ENCODE measurements at places on chromosomes 11 and 22. TPM values are rescaled to one million over a fixed set of nuclear protein-coding genes. Genes with fewer than 3 reads are reported as not detected.
A peak's percentile ranks its signal among the peaks of the same experiment; 100 is the strongest.

Gene OR5P2
- not detected for total RNA-seq

Gene CBLIF
- total RNA-seq = not detected

Gene SLC2A11
- 14.3 TPM for total RNA-seq

GRCh38 chr11:123833095-123833494 is 26.9 kb upstream of the OR6M1 start:
- no peak for DNase-seq

- no peak for DNase-seq
Measured at GRCh38 chr11:31824332-31824878, 13.3 kb upstream of the PAX6 start.

DNA sequence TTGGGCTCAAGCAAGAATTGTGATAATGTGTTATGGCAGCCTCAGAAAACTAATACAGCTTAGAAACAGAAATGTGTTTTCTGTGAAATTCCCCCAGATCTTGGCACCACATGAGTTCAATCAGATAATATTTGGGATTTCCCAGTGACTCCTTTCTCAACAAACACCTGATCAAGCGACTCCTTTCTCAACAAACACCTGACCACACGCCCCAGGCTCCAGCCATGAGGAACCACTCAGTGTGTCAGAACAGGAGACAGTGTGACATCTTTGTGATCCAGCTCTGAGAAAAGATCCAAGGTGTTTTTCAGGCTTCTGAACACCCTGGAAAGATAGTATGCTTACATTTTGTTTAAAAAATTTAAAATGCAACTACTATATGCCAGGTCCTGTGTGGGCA is 1.9 kb upstream of the UVRAG start:
- DNase-seq = no peak

Gene GATD1
- 68.8 TPM for total RNA-seq

Gene TPCN2
- total RNA-seq = 6.3 TPM

Gene C11orf91
- total RNA-seq = not detected

GRCh38 chr11:45025716-45026492 is 75.2 kb upstream of the TP53I11 start:
- DNase-seq = no peak

Gene OR52H1
- not detected for total RNA-seq

DNA sequence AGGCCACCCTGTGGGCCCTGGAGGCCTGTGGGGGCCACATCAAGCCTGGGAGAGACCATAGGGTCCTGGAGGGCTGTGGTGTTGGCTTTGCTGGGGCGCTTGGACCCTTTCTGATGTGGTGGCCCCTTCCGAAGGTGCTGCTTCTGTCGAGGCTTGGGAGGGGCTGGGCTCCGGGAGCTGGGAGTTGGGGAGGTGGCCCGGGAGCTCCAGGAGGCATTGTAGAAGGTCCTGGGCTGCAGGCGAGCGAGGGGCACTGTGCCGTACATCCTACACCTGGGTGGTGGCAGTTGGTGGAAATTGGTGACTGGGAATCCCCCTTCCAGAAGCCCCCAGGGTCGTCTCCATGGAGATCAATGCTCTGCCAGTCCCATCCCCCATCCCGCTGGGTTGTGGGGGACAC is 2.6 kb downstream of the PLA2G3 start:
- no peak for DNase-seq

DNA sequence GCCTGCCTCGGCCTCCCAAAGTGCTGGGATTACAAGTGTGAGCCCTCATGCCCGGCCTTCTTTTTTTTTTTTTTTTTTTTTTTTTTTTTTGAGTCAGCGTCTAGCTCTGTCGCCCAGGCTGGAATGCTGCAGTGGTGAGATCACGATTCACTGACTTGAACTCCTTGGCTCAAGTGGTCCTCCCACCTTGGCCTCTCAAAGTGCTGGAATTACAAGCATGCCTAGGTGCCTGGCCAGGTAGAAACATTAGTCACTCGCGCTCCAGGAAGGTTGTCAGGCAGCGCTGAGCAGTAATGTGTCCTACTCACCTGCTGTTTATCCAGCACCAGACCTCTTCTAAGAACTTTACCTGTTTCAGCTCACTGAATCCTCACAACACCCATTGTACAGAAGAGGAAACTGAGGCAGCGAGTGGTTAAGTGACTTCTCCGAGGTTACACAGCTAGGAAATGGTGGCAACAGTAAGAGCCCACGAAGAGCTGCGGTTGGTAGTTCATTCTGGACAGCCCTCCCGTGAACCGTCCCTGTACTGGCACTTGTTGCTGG is 496 bp upstream of the CST6 start:
- DNase-seq = peak; percentile 69

DNA sequence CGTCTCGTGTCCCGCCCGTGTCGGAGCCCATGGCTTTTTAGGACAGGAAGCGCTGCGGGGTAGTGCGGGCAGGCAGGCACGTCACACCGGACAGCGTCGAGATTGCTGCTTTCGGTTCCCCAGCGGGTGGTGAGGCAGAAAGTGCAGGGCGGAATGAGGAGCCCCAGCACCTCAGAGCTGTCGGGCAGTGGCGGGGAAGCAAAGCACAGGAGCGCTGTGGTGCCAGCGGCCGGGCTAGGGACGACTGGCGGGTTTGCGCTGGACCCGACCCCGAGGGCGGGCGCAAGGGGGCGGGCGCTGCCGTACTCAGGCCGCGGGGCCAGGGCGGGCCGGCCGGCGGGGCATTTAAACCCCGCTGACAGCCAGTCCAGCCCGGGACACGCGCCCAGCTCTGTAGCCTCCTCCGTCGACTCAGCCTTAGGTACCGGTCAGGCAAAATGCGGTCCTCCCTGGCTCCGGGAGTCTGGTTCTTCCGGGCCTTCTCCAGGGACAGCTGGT is at the start of gene SLC37A2:
TSS of gene SLC37A2 (plus strand) at position 375 of the 498 bp plus-strand sequence. CDS start at position 438, 63 bp downstream.
- DNase-seq = no peak

DNA sequence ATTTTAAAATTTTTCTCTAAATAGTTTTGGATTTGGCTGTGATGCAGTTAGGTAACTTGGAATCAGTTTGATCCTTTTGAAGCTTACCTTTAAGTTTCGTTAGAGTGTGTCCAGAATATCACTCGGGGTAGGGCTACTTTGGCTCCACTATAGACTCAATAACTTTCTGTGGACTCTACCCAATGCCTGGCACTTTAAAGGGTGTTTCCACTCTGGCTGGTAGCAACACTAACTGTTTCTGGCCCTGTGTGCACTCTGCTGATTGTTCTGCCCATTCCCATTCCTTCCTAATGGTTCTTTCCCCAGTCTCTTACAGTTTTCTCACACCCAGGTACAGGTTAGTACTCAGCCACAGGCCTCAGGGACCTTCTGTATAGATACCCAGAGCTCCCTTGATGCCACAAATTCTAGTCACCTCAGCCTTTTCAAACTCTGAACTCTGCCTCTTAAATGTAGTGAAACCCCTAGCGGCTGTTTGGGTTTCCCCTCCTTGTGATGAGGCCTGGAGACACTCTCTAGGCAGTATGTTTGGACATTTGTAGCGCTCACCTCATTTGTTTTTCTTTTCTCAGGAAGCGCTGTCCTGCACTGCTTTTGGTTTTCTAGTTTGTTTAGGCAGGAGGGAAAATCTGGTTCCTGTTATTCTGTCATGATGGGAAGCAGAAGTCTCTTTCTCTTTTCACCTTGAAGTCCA is 16.8 kb downstream of the CUL5 start:
- DNase-seq = no peak

- DNase-seq = no peak
Measured at GRCh38 chr22:39947220-39948216, 12.7 kb upstream of the TMA7B start.

Gene TMEM109
- 95.4 TPM for total RNA-seq

- DNase-seq = no peak
Measured at GRCh38 chr22:35912658-35913057, 116.0 kb downstream of the RBFOX2 start.

GRCh38 chr11:118629761-118630661 is 22.6 kb downstream of the PHLDB1 start:
- no peak for DNase-seq

Gene NLRP14
- not detected for total RNA-seq

DNA sequence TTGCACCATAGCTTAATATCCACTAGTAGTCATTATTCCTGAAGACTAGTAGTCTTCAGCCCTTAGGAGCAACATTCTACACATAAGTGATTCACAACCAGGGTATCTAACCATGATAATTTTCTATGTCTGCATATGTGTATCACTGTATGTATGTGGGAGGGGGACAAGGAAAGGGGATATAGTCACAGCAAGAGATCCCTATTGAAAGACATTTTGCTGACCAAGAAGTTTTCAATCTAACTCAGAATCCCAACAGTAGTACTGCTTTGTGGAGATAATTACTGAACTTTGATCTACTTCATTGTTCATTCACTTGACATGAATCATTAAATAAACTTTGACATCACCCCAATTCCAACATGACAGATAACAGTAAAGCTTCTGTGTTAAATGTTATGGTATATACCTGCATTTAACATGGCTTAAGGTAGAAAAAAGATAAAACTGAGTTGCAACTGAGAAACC is 10.3 kb downstream of the PIK3C2A start:
- no peak for DNase-seq

Gene RAG2
- total RNA-seq = not detected

Gene LINC01488
- total RNA-seq = not detected

DNA sequence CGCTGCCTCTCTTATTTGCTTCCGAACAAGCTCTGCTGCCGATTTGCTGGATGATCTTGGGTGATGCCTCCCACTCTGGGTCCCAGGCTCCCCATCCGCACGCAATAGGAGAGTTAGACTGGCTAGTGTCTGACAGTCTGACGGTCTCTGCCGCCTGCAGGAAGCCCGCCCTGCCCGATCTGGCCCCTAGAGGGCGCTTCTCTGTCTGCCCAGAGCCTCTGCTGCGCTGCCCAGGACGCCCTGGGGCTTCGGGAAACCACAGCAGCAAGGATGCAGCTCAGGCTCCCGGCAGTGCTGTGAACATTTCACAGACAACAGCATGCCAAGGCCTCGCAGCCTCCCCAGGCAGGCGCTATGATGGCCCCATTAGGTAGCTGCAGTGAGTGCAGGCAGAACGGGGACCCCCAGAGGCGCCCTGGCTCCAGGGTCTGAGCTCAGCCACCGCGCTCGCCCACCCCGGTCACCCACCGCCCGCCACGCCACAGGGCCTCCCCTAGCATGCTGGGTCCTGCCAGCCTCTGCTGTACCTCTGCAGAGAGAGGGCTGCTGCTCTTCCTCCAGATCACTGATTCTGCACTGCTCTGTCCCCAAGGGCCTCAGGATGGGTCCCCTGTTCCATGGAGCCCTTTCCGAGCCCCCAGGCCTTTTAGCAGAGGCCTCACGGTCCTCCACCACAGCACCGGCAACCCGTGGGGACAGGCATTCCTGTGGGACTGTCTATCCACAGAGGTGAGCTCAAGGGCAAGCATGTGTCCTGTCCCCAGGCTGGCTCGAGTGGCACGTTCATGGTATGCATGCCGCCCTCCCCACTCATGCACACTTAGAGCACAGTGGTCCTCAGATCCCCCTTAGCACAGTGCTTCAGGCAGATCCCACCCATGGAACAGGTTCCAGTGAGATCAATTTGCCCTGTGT is 4.3 kb upstream of the BAIAP2L2 start:
- no peak for DNase-seq

DNA sequence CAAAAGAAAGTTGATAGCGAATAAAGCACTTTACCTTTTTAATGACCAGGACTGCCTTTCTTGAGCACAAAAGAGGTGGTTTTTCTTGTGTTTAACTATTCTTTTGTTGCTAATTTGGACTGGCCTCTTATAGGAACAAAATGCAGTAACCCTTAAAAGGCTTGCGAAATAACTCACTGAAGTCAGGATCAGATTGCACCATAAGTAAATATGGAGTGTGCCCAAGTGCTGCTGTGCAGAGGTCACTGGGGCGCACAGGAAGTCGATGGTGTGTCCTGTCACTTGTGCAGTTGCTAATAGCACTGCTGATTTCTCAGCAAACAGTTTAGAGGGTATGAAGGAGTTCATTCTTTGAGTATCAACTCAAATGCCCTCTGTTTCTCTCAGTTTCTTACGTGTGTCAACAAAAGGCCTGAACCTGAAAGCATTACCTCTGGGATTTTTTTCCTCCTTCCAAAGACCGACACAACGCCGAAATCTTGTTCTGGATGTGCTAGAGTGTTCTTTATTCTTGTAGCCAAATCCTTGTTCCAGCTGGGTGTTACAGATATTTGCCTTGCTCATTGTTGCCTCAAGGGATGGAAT is 71.3 kb downstream of the ATXN10 start:
- DNase-seq = peak; percentile 37

Gene WT1
- 3.0 TPM for total RNA-seq

Gene SLC15A3
- total RNA-seq = 0.43 TPM

Gene HIPK3
- 26.9 TPM for total RNA-seq

- DNase-seq = peak; percentile 38
Measured at GRCh38 chr11:41281131-41281742, 178.2 kb downstream of the LRRC4C start.

Gene MMP27
- not detected for total RNA-seq

Gene NAALADL1
- 27.9 TPM for total RNA-seq

Gene TRIM68
- total RNA-seq = 8.5 TPM

Gene PDE2A
- 0.36 TPM for total RNA-seq

GRCh38 chr22:19932367-19933206 is 9.0 kb upstream of the COMT start:
- DNase-seq = no peak

GRCh38 chr11:33402066-33402465 is 144.9 kb downstream of the HIPK3 start:
- peak; percentile 15 for DNase-seq

- no peak for DNase-seq
Measured at GRCh38 chr11:65216830-65217229, 35.1 kb downstream of the CAPN1 start.

GRCh38 chr11:79388201-79388600 is 52.6 kb downstream of the TENM4 start:
- DNase-seq = no peak

- DNase-seq = no peak
Measured at GRCh38 chr11:120945042-120945441, 78.9 kb upstream of the TBCEL start.

Gene EXPH5
- 6.8 TPM for total RNA-seq

- no peak for DNase-seq
Measured at GRCh38 chr11:116825854-116826750, 3.0 kb upstream of the APOA4 start.

Gene RAG1
- total RNA-seq = 1.0 TPM

DNA sequence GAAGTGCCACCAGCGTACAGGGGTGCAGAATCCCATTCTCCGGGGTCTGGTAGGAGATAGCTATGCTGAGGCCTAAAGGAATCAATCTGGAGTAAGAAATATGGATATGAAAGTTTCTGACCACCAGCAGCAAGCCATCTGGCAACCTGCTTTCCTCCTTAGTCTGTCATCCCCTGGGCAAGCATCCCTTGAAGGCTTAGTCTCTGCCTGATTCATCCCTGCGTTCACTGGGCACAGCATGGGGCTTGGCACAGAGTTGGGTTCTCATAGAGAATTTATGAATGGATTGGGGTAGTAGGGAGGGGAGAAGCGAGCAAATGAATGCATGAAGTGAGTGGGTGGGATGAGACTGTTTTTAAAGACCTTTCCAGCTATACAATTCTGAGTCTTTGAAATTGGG is 85.8 kb upstream of the NARS2 start:
- no peak for DNase-seq

Measured in epithelial cell of proximal tubule (primary cell).